ENCODE measurements at places on chromosomes 16 and 17.

- DNase-seq: no peak
Measured at GRCh38 chr17:47611372-47612350, 38.1 kb upstream of the KPNB1 start.

DNA sequence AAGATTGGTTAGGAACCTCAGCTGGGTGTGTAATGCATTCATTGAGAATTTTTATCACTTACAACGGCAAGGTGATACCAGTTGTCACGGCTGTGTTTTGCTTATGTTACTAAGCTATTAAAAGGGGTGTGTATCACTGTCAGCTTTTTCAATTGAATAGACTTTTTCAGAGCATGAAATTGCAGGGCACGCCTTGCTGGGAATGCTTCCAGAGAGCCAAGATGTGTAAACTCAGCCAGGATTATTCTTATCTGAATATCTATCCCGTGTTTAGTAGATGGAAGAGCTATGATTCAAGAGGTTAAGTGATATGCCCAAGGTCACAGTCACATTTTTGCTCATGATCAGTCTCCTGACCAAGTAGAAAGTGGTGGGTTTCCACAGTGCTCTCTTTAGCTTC is 6.6 kb upstream of the TEKT3 start:
- DNase-seq: no peak

- DNase-seq: no peak
Measured at GRCh38 chr16:30004811-30005242, 6.0 kb downstream of the DOC2A start.

GRCh38 chr17:44559634-44560554 is 2.6 kb downstream of the FZD2 start:
- DNase-seq: no peak

GRCh38 chr17:38797828-38798227 is 1.5 kb downstream of the PIP4K2B start:
- DNase-seq: no peak

DNA sequence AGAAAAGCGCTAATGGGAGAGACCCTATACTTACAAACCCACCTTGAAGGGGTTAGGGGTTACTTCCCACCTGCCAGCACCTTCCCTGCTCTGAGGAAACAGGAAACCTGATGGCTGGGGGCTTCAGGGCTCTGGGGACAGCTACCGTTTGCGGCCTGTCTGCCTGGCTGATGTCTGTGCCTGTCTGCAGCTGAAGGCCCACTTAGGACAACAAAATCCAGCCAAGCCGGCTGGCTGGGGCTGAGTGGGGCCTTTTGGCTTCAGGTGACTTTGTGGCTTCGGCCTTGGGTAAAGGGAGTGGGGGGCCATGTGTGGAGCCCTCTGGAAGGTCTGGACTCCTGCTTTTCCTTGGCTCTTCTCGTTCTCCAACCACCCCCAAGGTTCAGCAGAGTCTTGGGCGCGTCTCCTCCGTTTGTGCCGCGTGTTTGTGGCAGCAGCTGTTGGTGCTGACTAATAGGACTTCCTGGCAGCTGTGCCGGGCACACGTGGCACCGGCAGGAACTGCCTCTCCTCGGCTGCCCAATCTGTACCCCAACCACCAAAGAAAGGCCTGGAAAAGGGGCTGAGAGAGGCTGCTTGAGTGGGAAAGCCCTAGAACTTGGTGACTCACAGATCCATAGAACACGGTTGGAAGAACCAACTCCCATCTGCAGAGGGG is 186.7 kb downstream of the MSI2 start:
- peak; percentile 56 for DNase-seq

DNA sequence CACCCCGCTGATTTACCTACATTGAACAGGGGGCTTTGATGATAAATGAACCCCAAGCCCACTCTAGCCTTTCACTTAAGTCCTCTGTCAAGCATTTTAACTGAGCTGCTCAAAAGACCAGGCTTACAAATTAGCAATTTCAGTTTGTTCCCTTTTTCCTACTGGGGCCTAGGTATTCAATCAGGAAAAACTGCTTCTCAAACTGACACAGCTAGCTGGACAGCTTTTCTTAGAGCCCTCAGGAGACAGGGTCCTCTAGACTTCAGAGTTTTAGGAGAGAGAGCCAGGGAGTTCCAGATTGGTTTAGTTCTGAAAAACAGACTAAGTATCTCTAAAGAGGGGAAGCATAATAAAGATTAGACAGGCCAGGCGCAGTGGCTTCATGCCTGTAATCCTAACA is 6.2 kb upstream of the HEXIM2 start:
- DNase-seq: no peak

DNA sequence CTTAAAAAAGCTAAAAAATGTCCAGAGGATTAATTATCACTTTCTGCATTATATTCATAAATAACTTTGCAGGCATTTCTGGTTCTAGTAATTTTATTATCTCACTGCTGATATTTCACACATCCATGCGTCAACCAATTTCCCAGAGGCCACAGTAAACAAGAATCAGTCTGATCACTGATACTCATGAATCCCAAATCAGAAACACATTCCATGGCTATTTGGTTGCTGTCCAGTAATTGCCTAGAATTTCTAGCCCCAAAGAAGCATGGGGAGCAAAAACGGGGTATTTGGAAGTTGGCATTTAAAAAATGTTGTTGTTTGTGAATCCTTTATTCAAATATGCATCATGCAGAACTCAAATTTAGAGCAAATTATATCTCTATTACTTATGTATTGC is 244.8 kb downstream of the CDH8 start:
- no peak for DNase-seq

DNA sequence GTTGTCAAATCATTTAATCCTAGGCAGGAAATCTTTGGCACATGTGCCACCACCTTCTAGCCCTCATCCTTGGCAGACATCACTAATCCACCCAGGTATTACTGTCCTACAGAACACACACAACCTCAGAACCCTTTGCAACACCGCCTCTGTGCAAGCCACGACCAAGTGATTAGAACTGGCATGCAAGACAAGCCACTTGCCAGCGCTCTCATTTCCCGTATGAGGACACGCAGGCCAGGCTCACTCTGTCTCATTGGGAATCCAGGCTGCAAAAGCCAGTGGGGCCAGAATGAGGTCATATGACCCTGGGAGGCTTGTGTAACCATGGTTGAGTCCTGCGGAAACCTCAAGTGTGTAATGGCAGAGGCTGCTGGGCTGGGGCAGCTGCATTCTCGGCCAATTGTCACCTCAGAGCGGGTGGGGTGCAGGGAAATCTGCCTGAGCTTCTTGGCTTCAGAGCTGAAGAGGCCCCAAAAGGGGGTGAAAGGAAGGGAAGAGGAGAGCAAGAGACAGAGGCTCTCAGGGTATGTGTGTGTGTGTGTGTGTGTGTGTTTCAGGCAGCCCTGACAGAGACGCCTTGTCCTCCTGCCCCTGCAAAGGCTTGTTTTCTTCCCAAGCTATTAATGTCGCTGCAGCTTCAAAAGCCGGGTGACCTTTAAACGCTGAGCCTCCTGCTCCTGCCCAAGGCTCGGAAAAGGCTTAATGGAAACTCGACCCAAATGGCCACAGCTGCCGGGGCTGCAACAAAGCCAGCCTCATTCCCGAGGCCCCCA is 43.2 kb upstream of the MRPS23 start:
- DNase-seq: peak; percentile 13

GRCh38 chr16:25006504-25007056 is 8.6 kb downstream of the ARHGAP17 start:
- no peak for DNase-seq

DNA sequence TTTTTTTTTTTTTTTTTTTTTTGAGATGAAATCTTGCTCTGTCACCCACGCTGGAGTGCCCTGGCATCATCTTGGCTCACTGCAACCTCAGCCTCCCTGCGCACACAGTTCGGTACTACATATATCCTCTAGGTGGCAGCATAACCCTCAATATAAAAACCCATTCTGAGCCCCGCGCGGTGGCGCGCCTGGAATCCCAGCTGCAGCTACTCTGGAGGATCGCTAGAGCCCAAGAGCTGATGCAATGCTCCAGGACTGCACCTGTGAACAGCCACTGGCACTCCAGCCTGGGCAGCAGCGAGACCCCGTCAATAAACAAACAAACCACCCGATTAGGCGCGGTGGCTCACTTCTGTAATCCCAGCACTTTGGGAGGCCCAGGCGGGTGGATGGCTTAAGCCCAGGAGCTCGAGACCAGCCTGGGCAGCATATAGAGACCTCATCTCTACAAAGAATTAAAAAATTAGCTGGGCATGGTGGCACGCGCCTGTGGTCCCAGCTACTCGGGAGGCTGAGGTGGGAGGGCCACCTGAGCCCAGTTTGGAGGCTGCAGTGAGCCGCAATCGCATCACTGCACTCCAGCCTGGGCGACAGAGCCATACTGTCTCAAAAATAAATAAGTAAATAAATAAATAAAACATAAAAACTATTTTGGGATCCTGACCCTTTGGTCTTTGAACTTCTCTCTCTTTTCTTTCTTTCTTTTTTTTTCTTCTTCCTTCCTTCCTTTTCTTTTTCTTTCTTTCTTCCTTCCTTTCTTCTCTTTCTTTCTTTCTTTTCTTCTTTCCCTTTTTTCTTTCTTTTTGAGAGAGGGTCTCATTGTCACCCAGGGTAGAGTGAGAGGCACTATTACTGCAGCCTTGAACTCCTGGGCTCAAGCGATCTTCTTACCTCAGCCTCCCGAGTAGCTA is 15.4 kb upstream of the AKAP10 start:
- peak; percentile 75 for DNase-seq

- no peak for DNase-seq
Measured at GRCh38 chr16:14548933-14549788, 80.9 kb downstream of the PARN start.

DNA sequence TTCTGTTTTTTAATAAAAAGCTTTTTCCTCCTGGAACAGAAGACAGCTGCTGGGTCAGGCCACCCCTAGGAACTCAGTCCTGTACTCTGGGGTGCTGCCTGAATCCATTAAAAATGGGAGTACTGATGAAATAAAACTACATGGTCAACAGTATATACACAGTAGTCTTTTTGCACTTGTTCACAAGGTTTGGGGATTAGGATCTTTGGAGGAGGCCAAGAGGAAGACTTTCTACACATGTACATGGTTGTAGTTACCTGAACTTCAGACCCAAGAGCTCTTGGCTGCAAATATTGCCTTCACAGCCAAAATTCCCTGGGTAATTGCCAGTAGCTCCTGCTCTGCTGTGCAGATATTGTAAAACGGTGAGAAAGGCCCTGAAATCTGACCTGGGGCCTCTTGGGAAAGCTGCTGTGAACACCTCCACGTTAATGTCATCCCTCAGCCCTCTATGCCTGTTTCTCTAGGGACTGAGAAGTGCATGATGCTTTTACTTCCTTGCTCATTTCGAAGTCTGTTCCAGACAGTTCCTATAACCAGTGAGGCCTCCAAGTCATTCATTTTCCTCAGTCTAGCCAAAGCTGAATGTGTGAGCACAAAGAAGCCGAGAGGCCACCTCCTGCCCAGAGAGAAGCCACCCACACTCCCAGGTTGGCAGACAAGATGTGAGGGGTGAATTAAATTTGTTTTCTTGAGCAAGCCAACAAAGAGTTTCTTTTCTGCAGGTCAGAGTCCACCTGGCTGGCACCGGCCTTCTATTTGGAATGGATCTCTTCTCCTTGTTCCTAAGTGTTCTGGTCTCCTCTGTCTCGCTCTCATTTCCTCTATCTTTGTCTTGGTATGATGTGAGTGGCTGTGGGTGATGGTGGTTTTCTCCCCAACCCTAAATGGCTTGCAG is 15.9 kb downstream of the ANKRD40 start:
- no peak for DNase-seq

DNA sequence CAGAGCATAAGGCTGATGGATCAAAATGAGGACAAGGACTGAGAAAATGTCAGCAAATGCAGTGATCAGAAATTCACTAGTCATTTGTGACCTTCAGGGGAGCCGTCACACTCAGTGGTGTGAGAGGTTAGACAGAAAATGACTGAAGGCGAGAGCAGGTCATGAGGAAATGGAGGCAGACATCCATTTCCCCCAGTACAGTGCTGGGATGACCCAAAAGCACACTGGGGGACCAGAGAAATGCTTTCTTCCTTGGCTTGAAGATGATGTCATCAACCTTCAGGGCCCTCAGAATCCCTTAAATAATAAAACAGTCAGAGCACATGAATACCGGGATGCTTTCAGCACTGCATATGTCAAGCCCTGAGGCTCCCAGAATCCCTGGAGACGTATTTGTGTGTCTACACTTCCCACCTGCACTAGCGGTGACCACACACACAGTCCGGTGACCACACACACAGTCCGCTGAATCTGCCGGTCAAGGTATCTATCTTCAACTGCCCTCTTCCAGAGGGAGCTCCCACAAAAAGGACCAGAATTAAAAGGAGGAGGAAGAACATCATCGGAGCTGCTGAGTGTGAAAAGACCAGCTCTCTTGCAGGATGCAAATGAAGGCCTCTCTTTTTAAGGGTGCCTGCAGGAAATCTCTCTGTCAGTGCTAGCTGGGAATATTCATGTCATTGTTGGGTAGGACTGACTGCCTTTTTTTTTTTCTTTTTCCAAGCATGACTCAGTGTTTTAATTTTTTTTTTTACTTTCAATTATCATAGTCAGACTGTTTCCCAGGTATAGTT is 8.2 kb downstream of the UBE2O start:
- DNase-seq: no peak

- no peak for DNase-seq
Measured at GRCh38 chr17:75622076-75622475, 11.2 kb upstream of the SMIM5 start.

- DNase-seq: no peak
Measured at GRCh38 chr16:22685459-22685830, 128.5 kb upstream of the HS3ST2 start.

DNA sequence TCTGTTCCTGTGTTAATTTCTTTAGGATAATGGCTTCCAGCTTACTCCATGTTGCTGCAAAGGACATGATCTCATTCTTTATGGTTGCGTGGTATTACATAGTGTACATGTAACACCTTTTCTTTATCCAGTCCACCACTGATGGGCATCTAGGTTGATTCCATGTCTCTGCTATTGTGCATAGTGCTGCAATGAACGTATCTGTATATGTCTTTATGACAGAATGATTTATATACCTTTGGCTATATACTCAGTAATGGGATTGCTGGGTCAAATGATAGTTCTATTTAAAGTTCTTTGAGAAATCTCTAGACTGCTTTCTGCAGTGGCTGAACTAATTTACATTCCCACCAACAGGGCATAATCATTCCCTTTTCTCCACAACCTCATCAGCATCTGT is 39.8 kb downstream of the ABCA10 start:
- no peak for DNase-seq

- no peak for DNase-seq
Measured at GRCh38 chr17:33142705-33143299, 150.3 kb downstream of the ASIC2 start.

- DNase-seq: no peak
Measured at GRCh38 chr17:40550608-40551007, 14.7 kb downstream of the CCR7 start.

DNA sequence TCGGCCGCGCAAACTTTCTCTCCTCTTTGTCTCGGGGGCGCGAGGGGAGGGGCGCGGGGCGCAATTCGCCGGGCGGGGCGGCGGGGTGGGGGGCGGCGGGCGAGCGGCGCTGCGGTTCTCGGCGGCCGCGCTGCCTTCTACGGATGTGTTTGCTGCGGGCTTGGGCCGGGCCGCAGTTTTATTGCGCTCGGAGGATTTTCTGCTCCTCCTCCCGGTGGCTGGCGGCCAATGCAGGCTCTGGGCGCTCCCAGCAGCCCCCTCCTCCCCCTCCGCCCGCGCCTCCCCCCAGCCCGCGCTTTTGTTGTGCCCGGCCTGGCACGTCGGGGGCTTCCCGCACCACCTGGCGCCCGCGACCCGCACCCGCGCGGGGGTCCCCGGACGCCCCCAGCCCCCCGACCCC is at the start of gene TIMP2:
TIMP2 (minus strand) TSS at position 154 of the 400 bp plus-strand sequence. CDS start 299 bp downstream, outside the sequence.
- peak; percentile 57 for DNase-seq

Measured in CD4-positive, alpha-beta T cell treated with Interleukin-4 for 4 hours (primary cell).